ENCODE measurements at places on chromosomes 2 and 18.
A peak's percentile ranks its signal among the peaks of the same experiment; 100 is the strongest.

DNA sequence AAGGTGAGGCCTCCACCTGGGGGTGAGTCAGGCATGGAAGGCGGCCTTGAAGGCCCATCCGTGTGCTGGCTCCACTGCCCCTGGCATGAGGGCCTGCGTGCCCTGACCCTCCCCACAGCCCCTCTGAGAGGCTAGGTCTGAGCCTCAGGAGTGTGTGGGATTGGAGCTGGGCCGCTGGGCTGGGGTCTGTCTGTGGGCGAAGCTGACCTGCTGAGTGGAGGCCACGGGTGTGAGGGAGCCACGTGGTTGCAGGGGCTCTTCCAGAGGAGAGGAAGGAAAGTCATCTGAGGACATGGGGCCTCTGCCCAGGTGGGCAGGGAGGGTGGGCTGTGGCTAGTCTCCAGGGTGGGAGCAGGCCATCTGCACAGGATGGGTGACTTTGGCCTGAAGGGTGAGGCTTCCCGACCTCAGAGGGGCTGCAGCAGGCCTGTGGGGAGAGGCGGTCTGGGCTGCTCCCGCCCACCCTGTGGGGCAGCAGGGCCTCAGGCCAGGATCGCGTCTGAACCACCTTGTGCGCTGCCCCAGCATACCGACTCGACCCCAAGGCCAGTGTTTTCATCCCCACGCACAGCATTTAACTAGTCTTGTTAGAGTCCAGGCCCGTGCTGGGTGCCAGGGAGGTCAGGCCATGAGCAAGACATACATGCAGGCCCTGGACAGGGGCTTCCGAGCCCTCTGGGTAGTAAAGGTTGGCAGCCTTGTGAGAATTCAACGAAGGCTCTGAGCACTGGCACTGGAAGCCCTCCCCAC lies 11.2 kb downstream of the ARHGEF4 start:
- no peak for DNase-seq

DNA sequence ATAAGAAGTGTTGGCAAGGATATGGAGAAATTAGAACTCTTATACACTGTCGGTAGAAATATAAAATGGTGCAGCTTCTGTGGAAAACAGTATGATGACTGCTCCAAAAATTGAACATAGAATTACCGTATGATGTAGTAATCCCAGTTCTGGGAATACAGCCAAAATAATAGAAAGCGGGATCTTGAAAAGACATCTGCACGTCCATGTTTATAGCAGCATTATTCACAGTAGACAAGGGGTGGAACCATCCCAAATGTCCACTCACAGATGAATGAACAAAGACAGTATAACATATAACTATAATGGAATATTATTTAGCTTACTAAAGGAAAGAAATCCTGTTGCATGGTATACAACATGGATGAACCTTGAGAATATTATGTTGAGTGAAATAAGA lies 257.7 kb downstream of the TDRD15 start:
- DNase-seq = no peak

DNA sequence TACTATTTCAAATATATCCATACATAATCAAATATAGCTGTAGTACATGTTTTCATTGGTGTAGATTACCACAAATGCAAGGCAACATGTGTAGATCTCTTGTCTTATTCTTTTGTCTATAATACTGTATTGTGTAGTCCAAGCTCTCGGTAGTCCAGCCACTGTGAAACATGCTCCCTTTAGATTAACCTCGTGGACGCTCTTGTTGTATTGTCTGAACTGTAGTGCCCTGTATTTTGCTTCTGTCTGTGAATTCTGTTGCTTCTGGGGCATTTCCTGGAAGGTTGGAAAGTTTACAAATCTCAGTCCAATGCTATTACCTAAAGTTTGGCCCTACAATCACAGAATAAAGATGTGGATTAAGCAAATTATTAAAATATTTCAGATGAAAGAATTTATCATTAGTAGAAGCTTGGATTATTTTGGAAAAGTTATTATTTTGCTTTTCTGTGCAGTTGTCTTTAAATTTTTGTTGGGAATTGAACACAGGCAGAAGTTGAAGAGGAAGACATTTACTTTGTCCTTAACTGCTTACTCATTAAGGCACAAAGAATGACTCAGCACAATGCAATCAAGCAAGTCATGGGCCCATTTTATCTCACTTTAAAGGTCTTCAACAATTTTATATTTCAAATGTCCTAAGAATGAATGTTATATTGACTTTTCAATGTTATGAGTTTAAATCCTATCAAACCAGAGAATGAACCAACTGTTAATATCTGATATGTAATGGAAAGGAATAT lies 103.4 kb upstream of the CAVIN2 start:
- no peak for DNase-seq

GRCh38 chr2:70828115-70828514 lies 7.5 kb downstream of the CD207 start:
- DNase-seq = no peak

DNA sequence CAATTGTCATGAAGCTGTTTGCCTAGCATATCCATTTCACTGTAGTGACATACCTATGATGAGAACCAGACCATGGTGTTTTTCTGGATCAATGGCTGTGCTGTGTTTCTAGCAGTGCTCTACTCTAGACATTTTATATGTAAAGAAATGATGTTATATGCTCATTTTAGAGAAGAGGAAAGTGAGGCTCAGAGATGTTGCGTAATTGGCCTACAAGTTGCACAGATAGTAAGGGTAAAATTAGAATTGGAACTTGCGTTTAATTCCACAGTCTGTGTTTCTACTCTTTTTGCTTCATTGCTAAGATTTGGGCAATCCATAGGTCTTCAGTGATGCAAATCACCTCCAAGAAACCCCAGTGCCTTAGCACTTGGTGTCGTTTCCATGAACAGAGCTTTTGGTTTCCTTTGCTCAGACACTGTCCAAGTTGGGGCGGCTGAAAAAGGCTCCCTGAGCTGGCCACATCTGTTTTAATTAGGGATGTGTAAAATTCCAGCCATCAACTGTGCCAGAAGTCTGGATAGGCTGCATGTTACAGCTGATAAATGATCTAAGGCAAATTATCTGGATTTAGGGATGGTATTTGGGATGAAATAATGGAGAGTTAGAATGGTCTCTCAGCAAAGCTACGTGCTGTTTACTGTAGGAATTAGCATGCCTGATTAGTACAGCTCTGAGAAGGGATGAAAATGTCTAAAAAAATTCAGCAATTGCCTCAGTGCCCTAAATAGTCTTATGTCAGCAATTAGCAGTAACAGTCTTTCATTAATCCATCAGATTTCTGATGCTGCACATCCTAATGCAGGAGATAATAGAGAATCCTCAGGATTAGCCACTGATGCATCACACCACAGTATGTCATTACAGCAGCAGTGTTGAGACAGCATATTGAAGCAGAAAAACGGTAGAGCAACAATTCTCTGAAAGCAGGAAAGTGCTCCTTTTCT lies 65.3 kb downstream of the PTPRM start:
- DNase-seq = no peak

- no peak for DNase-seq
Measured at GRCh38 chr18:51957001-51957400, 383.0 kb upstream of the DCC start.

- DNase-seq = no peak
Measured at GRCh38 chr2:235860111-235860510, 308.1 kb downstream of the GBX2 start.

GRCh38 chr18:10546557-10547300 lies 20.9 kb downstream of the NAPG start:
- no peak for DNase-seq

DNA sequence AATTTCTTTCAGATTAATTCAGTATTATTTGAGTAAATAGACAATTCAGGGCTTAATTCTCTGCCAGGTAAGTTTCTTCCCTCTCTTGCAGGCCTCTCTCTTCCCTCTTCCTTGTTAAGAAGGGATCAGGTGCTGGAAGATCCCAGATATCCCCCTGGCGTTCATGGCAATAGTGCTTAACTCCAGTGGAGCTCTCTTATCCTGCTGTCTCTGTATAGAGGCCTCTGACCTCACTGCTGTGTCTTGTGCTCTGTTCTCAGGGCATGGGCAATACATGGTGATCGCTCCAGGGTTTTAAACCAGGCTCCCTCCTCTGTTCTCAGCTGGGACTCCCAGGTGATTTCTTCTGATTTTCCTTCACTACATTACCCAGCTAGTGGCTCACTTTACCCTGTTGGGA lies 226.8 kb downstream of the MC4R start:
- no peak for DNase-seq

- no peak for DNase-seq
Measured at GRCh38 chr2:231605607-231606091, 13.0 kb downstream of the TEX44 start.

GRCh38 chr2:12397854-12398253 lies 318.9 kb upstream of the TRIB2 start:
- no peak for DNase-seq

- DNase-seq = no peak
Measured at GRCh38 chr2:41622301-41622700, 425.5 kb upstream of the PKDCC start.

DNA sequence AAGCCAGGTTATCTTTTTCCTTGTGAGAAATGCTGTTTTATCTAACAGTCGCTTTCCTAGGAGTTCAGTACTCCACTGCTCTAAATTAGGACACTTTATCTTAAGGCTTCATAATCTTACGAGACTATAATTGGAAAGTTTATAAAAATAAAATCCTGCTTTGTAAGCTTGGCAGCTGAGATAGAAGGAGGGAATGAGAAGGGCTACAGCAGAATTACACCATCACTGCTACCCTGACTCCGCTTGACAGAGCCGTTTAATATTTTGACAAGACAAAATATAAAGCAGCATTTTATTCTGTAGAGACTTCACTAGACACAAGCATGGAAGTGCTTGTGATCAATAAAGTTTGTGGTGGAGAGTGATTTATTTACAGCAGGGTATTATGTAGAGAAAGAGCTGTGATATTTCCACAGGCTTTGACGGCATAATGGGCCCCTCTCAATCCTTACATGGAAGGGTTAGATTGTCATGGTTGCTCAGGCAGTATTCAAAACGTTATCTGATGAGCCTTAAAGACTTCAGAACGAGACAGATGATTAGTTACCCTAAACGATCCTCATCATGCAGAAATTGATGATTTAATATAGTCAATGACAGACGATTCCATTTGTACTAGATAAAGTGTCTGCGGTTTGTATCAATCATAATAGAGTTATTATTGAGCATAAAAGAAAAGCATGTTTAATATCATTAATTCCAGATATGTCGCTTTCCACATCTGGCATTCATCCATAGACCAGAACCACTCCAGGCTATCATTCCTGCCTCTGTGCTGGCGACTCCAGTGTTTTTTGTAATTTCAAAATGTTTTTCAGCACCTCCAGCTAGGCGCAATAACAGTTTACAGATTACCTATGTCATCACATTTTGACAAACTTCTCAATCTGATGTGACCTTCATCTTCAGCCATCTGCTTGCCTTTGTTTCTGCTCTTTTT lies 242.2 kb downstream of the FIGN start:
- no peak for DNase-seq

DNA sequence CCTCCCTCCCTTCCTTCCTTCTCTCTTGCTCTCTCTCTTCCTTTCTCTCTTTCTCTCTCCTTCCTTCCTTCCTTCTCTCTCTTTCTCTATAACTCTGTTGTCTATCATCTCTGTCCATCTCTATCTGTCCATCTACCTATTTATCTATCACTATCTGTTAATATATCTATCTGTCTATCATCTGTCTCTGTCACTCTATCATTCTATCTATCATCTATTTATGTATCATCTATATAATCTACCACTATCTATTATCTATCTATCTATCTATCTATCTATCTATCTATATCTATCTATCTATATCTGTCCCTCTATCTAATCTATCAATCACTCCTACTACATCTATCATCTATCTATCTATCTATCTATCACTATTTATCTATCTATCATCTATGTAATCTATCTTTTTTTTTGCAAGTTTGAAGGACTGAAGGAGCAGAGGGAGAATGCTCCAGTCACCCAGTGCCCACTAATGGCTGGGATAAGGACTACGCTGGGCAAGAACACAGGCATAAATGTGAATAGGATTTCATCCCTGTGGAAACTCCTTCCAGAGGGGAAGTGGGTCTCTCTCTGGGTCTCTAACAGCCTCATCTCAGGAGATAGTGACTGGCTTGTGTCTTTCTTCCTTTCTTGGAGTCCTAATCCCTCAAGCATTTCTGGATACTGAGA lies 427.0 kb downstream of the LPIN1 start:
- no peak for DNase-seq

DNA sequence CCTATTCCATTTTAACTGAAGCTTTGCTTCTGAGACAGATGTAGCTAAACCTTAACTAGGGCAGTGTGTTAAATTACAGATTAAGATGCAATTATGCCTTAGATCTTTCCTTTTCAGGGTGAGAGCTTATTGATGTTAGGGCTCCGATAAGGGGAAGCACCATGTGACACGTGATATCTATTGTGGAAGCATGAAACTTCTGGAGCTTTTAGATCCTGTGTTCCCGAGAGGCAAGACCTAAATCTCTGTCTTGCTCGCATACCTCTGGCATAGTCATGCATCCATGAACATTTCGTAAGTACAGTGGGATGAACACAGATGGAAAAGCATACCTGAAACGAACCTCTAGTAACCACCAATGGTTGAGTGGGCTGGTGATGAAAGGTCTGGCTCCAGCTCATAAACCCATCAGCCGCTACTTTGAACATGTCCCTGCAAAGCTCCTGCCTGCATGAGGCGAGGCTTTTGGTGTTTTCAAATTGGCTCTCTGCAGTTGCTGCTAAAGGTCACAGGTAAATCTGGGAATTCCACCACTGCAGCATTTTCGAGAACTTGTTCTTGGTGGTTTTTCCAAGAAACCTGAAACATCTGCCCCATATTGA lies 3.7 kb upstream of the NRP2 start:
- no peak for DNase-seq

- no peak for DNase-seq
Measured at GRCh38 chr2:198664321-198664720, 793.4 kb downstream of the SATB2 start.

GRCh38 chr2:1503471-1504310 lies 90.4 kb downstream of the TPO start:
- no peak for DNase-seq

GRCh38 chr2:98445177-98445682 lies 572 bp downstream of the INPP4A start:
- DNase-seq = no peak

DNA sequence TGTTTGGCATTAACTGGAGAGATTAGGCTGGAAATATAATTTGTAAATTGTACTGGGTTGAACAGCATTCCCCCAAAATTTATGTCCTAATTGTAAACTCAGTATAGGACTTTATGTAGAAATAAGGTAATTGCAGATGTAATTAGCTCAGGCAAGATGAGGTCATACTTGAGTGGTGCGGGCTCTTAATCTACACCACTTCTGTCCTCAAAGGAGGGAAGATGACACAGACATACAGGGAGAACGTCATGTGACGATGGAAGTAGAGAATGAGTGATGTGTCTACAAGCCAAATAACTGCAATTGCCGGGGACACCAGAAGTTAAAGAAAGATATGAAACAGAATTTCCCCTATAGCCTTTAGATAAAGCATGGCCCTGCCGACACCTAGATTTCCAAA lies 1501.1 kb upstream of the PIK3C3 start:
- DNase-seq = no peak

- peak; percentile 54 for DNase-seq
Measured at GRCh38 chr2:74003494-74004211, 18.9 kb downstream of the TET3 start.

DNA sequence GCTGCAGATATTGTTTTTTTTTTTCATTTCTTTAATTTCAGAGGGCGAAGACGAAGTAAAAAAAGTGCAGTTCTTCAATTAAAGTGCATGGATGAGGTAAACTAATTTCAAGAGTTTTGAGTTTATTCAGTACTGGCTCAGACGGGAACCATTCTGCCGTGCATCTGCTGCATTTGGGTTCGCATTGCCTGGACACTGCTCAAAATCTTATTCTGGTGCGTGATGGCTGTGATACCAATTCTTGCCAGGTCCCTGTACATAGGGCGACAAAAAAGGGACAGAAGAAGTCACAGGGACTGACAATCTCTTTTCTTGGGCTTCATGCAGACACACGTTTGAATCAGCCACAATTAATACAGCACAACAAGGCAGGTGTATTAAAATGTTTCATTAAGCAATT lies 146.2 kb downstream of the EPHA4 start:
- DNase-seq = no peak

Measured in non-pigmented ciliary epithelial cell (primary cell).